ENCODE measurements at places on chromosomes 4 and X.

- no peak for DNase-seq
Observed at GRCh38 chrX:11530621-11531020, 135.1 kb downstream of the ARHGAP6 start.

- no peak for DNase-seq
Observed at GRCh38 chr4:146842876-146843275, 102.8 kb downstream of the TTC29 start.

- DNase-seq, result no peak
Observed at GRCh38 chr4:16914208-16914607, 15.8 kb upstream of the LDB2 start.

DNA sequence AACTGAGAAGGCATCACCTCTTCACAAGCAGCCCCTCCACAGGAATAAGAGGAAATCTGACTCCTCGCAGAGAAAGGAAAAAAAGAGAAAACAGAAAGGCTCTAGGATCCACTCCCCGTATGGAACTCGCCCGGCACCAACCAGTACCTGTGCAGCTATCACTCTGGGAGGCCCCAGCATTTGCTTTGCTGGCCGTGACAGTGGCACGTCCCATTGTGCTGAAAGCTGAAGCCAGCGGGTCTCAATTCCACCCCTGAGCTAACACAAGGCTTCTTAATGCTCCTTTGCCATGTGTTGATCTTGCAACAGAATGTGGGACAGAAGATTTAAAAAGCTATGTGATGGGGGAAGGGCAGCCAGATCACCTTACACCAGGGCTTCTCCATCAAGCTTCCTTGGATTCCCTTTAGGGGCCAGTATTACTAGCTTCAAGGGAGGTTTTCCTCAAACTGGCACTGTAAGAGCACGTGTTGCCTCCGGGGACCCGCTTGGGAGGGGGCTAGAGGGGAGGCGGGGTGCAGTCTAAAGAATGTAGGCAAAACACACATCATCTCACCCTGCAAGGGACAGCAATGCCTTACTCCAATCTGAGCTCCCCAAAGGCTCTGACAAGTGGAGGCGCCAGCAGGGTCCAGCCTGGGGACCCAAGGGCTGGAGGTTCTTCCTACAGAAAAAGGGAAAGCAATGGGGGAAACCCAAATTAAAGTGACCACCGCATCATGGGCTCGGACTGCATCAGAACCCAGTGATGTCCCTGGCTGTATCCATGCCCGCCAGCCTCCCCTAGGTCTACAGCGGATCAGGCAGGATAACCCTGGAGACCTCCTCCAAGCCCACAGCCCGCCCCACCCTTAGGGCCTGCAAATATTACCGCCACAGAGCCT is 1.2 kb downstream of the USP46 start:
- peak; percentile 24 for DNase-seq

- peak; percentile 99 for DNase-seq
Observed at GRCh38 chr4:86977621-86978184, 42.9 kb downstream of the AFF1 start.

DNA sequence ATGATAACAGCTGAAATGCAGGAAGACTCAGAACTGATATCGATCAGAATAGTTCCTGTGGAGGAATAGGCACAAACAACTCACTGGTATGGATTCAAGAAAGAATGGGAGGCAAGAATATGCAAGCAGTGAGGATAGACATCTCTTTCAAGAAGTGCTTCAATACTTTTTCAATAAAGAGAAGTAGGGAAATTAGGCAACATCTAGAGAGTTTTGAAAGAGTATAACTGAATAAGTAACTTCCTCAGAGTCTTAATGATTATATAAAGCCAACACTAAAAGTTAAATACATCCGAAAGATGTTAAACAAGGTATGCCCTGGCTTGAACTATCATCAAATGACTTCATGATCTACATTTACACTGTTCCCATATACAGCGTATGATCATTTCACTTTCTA is 1443.0 kb downstream of the PCDH7 start:
- no peak for DNase-seq

- no peak for DNase-seq
Observed at GRCh38 chrX:155009994-155010472, 12.5 kb downstream of the F8 start.

- DNase-seq, result no peak
Observed at GRCh38 chr4:42366959-42367358, 30.3 kb upstream of the SHISA3 start.

GRCh38 chr4:33722254-33722653 is 2522.1 kb downstream of the ARAP2 start:
- DNase-seq, result no peak

DNA sequence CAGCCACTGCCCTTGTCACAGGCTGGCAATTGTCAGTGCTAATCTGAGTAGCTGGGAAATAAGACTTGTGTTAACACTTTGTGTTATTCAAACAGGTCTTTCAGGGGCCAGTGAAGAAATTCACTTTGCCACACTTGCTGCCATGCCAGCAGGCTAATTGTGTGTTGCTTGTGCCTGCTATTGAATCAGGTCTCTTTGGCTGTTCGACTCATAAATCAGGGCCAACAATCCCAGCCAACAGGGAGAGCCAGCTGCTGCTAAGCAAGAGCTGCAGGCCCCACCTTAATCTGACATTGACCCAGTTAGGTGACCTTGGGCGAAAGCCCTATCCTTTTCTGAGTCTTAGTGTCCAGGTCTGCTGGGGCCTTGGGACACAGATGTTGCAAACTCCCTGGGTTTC is 28.1 kb upstream of the MAMLD1 start:
- no peak for DNase-seq

- DNase-seq, result no peak
Observed at GRCh38 chr4:129403848-129404247, 307.9 kb downstream of the C4orf33 start.

DNA sequence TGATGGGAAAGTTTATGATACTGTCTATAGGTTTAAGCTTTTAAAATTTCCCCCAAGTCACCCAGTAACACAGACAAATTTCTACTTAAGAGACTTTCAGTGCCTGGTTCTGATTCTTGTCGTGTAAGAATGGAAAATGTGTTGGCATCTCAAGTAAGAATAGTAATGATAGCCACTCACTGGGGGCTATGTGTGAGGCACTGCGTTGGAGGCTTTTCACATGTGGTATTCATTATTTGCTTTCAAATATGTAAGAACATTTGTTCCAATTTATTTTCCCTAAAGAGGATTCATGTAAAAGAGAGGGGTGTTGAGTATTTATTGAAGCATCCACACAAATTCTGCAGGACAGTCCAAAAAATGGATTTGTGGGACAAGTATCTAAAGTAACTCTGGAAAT is 143.6 kb downstream of the FNIP2 start:
- DNase-seq, result no peak

- no peak for DNase-seq
Observed at GRCh38 chr4:177968817-177969442, 526.7 kb upstream of the AGA start.

DNA sequence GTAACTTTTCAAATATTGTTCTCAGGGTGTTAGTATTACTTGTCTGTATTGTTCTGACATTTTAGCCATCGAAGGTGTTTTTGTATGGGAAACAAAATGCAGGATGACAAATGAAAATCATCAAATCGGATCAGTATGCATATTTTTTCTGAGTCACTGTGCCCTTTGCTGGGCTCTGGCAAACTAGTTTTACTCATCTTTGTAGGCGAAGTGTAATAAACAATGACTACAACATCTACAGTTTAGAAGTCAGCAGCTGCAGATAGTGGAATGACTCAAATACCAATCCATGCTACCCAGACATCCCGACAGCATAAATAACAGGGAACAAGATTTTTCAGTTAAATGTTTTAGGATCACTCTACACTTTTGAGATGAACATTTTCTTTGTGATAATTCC is 557.3 kb upstream of the TENM3 start:
- DNase-seq, result peak; percentile 46

- DNase-seq, result no peak
Observed at GRCh38 chrX:17030092-17030491, 83.6 kb downstream of the REPS2 start.

All from mammary epithelial cell (primary cell).